ENCODE measurements at places on chromosomes 2 and 18. TPM values are rescaled to one million over a fixed set of nuclear protein-coding genes. Genes with fewer than 3 reads are reported as not detected.
A peak's percentile ranks its signal among the peaks of the same experiment; 100 is the strongest.

The SANBR gene
- total RNA-seq = 5.5 TPM

The DAW1 gene
- total RNA-seq = not detected

The YES1 gene
- 14.2 TPM for total RNA-seq

GRCh38 chr2:168120310-168120709 lies 127.1 kb downstream of the STK39 start:
- DNase-seq = no peak

GRCh38 chr2:53768242-53768542 lies 588 bp downstream of the CHAC2 start:
- no peak for DNase-seq

DNA sequence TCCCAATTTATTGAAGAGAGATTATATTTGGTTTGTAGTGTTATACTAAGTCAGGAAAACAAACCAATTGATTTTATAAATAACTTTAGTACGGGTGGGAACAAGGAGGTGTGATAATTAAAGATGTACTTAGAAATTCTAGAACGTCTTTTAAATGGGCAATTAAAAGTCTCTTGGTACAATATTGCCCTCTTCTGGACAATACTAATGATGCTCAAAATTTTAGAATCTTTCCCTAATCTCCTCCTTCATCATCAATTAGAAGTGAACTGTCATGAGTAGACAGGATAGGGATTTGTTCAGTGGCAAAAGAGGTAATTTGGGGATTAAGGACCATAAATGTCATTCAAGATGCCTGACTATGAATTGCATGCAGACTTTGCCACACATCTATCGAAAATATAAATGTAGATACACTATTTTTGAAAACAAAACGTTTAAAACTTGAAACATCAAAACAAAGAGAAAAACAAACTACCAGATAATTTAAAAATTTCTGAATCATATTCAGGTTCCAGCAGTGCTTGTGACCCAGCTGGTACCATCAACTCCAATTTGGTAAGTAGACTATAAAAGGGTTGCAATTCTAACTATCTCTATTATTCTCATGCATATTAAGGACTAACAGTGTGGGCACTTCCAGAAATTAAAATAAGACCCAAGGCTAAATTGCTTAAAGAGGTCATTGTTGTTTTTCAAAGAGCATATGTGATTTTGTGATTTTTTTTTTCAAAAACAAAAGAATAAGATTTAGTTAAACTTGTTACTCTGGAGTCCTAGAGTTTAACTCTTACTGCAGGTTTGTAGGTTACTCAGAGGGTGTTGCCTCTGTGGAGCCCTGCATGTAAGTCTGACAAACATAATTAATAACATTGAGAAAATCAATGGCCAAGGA lies 123.5 kb downstream of the LAMA3 start:
- peak; percentile 46 for DNase-seq

DNA sequence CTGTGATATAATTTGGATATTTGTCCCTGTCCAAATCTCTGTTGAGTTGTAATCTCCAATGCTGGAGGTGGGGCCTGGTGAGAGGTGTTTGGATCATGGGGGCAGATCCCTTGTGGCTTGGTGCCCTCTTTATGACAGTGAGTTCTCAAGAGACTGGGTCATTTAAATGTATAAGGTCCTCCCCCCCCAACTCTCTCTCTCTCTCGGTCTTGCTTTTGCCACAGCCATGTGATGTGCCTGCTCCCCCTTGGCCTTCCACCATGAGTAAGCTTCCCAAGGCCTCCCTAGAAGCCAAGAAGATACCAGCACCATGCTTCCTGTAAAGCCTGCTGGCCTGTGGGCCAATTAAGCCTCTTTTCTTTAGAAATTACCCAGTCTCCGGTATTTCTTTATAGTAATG lies 58.6 kb downstream of the FN1 start:
- no peak for DNase-seq

GRCh38 chr2:72136331-72136730 lies 11.3 kb downstream of the CYP26B1 start:
- DNase-seq = no peak

DNA sequence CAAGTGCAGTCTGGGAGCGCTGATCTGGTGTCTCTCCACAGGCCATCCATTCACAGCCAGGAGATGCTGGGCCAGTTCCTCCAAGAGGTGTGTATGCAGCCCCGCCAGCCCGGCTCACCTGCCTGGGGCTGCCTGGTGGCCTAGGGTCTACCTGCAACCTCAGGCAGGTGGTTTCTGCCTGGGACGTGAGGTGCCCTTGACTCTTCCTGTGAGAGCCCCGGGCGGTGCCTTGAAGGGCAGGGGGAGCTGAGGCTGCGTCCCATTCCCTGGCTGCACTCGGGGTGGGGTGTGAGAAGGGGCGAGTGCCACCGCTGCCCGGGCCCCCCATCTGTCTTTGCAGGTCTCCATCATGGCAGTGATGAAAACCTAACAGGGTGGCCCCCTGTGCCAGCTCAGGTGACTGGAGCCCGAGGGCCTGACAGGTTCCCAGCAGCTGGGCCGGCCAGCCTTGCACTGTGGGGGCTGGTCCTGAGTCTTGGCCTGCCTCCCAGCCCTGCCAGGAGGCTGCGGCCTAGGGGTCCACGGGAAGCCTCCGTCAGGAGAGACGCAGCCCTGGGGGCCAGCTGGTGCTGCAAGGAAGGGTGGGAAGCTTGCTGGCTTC lies 11.9 kb downstream of the CAPN10 start:
- peak; percentile 4 for DNase-seq

GRCh38 chr18:13622751-13623150 lies 103.6 kb downstream of the FAM210A start:
- no peak for DNase-seq

DNA sequence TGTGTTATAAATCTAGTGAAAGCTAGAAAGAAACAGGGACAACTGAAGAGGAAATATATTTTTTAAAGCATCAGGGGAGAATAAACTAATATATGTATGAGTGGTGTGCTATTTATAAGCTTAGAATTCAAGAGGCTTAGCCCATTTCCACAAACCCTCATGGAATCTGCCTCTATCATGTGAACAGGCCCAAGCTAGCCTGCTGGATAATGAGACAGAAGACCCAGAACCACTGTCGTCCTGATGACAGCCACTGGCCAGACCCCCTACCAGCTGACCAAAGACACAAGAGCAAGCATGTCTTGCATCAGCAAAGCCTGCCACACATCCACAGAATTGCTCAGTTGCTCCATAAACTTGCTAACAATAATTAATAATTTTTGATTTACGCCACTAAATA lies 382.3 kb upstream of the NXPH2 start:
- DNase-seq = no peak

GRCh38 chr2:164523009-164523408 lies 98.3 kb downstream of the GRB14 start:
- DNase-seq = no peak

All from naive thymus-derived CD4-positive, alpha-beta T cell (primary cell).